Chondrocyte (in vitro differentiated cells): ENCODE measurements at places on chromosomes 16 and 17. TPM values are rescaled to one million over a fixed set of nuclear protein-coding genes. Genes with fewer than 3 reads are reported as not detected.

DNA sequence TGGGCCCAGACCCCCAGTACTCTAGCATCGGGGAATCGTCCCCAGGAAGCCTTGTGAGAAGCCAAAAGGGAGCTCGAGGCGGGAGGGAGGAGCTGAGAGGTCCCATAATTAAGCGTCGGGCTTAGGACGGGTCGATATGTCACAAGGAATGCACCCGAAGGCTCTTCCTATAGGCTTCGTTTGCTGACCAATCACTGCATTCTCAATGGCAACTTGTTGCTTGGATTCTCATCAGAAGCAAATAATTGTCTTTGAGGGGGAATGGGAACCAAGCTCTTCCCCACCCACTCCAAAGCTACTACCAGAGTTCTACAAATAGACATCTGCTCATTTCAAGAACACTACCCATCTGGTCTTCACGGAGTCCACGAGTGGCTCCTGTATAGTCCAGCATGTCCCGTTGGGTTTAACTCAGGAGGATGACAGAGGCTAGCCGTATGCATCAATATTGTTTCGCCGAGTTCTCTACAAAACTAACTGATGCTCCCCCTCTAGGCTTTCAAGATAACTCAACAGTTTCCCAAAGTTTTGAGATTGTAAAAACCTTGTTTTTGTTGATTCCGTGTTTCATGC, 628 bp upstream of the BLMH start:
- no peak for DNase-seq
- peak overlapping the region; percentile 63 for H3K4me3 ChIP-seq
- H3K27me3 ChIP-seq = no peaks in the 10 kb centered on the region
- peak overlapping the region; percentile 17 for H3K27ac ChIP-seq
- H3K4me1 ChIP-seq = peaks cover 23% of the 10 kb centered on the region

DNA sequence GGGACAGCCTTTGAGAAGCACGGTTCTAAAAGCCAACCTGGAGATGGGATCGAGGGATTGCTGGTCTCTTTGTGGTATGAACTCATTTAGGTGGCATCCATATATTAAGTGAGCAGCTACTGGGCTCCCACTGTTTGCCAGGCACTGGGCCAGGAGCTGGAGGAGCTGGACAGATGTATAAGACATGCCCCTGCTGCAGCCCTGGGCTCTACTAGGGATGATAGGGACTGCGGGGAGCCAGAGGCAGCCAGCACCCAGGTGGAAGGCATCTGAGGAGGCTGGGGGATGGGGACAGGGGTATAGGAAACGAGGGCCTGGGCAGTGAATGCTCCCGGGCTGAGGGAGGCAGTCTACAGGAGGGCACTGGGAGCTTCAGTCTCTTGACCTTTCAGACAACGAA, 53.0 kb upstream of the MEAK7 start:
- no peak overlapping the region for H3K27ac ChIP-seq
- DNase-seq = no peak
- H3K36me3 ChIP-seq = peaks cover 4% of the 10 kb centered on the region
- no peak overlapping the region for H3K4me3 ChIP-seq

SLC47A1 gene
- total RNA-seq = 1.7 to 4.9 TPM (median 2.0 TPM) in 3 replicates

DNA sequence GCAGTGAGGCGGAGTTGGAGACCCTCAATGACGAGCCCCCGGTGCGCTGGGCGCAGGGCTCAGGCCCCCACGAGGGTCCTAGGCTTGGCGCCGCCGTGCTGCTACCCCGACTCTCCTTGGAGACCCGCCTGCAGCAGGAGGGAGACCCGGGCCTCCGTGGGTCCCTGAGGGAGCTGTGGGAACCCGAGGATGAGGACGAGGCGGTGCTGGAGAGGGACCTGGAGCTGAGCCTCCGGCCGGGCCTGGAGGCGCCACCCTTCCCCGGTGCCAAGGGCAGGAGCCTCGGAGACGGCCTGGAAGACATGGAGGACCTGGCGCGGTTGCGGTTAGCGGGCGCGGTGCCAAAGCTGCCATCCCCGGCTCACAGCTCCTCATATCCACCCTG, 2.3 kb downstream of the MYO15B start:
- H3K27me3 ChIP-seq = no peaks in the 10 kb centered on the region
- no peaks in the 10 kb centered on the region for H3K4me1 ChIP-seq
- peaks cover 2% of the 10 kb centered on the region for H3K36me3 ChIP-seq
- no peak overlapping the region for H3K27ac ChIP-seq

KRTAP16-1 gene
- not detected in 3 replicates for total RNA-seq

DNA sequence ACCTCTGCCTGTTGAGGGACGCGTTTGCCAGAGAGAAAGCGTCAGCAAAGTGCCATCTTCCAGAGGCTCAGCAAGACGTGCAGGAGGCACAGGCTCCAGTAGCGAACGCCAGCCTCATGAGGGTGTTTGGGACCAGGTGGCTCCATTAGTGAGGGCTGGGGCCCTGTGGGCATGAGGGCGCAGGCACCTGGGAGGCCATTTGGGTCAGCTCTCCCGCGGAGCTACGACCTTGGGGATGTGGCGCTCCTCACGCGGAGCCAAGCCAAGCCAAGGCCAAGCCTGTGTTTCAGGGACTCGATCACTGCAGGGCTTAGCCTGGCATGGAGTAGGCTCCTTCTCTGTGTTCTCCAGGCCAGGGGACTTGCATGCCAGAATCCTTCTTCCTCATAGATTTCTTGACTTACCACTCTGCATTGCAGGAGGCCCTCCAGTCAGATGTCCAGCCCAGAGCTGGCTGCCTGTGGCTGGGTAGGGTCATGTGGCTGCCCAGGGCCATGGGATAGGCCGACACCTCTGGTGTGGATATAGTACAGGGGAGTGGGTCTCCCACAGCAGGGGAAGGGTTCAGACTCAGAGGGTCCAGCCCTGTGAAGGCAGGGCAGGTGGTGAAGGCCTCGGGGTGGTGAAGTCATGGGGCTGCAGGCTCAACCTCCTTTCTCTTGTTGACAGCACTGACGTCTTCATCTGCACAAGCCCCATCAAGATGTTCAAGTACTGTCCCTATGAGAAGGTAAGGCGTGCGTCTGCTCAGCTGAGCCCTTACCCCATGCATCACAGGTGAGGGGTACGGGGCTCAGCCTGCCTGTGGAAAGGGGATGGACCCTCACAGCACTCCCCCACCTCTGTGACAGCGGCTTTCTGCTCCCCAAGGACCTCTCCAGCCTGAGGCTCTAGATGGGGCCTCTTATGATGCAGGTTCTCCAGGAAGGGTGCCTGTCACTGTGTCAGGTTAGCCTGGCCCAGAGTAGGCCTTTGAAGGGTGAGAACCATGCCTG, 19.6 kb downstream of the NT5M start:
- peaks cover 3% of the 10 kb centered on the region for H3K36me3 ChIP-seq
- no peak overlapping the region for H3K27ac ChIP-seq
- no peaks in the 10 kb centered on the region for H3K4me1 ChIP-seq
- DNase-seq = peak; percentile 69
- no peak overlapping the region for H3K4me3 ChIP-seq
- no peaks in the 10 kb centered on the region for H3K27me3 ChIP-seq
